IPS-NIHi11 (cell line): ENCODE measurements at places on chromosomes 1 and 21.

DNA sequence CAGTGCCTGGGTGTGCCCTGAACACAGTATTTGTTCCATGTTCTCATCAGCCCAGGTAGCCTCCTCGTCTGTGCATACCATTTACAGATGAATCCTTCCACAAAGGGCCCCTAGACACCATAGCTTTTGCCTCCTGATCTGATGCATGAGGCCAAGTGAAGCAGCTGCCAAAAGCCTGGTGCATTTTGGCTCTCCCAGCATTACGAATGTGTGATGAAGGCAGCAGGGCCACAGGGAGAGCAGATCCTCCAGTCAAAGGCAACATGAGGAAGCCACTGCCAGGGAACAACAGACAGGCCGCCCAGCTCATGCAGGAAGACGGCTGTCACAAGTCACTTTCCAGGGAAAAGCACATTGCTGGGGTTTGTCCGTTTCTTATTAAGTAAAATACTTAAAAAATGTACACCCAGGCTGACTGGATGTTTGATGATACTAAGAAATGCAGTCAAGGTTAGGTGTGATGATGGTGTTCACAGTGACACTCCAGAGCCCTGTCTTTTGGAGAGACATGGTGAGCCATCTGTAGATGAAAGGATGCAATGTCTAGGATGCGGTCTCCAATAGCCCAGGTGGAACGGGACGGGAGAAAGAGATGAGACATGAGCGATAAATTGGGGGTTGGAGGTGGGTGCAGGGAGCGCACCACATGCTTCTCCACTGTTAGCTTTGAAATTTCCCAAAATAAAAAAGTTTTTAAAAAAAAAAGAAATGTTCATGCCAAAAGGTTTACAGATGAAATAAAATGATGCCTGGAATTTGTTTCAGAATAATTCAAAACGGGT, 48.7 kb downstream of the NPHP4 start:
- no peak for DNase-seq

GRCh38 chr1:17207966-17208418, 3.1 kb downstream of the PADI1 start:
- peak; percentile 44 for DNase-seq

- DNase-seq, result no peak
These were observed 838.9 kb downstream of the USP25 start for GRCh38 chr21:16568661-16569060.

DNA sequence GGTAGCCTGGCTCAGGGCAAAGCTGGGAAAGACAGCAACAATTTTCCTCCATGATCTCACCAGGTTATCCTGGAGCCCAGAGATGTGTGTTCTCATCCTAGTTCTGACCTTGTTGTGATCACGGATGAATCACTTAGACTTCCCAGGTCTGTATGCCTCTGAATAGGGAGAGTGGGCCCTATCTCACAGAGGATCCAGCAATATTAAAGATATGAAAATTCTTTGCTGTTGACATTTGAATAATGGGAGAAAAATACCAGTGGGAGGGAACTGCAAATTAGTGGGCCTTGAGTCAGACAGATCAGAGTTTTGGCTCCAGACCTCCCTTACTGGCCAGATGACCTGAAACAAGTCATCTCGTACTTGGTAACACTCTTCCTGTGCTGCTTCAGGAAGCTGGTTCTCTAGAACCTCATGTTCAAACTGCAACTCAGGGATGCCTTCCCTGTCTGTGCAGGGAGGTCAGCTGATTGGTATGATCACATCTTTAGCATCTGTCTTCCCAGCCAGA, 32.8 kb upstream of the RNF19B start:
- no peak for DNase-seq

GRCh38 chr1:117653732-117654492, 48.1 kb downstream of the TENT5C start:
- no peak for DNase-seq
